Activated CD8-positive, alpha-beta T cell treated with anti-CD3 and anti-CD28 coated beads, Interleukin-2, amount 10 ng/mL, durations not matched to agents 7 days and 5 days (primary cell): ENCODE measurements at places on chromosomes 1 and 21. TPM values are rescaled to one million over a fixed set of nuclear protein-coding genes. Genes with fewer than 3 reads are reported as not detected.
A peak's percentile ranks its signal among the peaks of the same experiment; 100 is the strongest.

- DNase-seq, result no peak
Observed at GRCh38 chr1:203641503-203641890, 14.9 kb downstream of the ATP2B4 start.

The GUCA2B gene
- not detected for total RNA-seq

DNA sequence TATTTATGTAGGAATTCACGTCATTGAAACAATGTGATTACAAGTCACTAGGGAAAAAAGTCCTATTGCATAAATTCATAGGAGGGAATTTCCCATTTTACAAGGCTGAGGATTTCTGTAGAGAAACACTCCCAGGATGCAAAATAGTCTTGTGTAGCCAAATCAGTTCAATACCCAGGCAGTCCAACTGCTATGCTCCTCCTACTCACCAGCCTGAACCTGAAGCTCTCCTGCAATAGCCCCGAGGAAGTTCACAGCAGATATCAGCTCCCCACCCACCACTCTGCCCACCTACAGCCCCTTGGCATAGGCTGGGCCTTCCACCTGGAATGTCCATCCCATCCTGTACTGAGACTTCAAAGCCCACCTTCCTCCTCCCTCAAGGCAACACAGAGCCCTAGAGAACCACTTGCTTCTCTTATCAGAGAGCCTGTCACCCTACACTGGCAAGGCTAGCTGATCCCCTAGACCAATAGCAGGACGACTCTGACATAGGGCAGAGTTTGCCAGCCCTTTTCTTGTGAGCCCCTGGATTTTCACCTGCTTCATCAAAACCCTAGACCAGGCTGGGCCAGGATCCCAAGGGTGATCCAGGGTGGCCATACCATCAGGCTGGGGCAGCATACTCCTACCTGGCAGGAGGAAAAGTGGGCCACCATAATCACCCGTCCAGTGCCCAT lies 1.5 kb downstream of the LSS start:
- no peak for DNase-seq

The CD244 gene
- total RNA-seq, result 15.5 TPM

The CKS1B gene
- total RNA-seq, result 153 TPM

The KCNE2 gene
- not detected for total RNA-seq

DNA sequence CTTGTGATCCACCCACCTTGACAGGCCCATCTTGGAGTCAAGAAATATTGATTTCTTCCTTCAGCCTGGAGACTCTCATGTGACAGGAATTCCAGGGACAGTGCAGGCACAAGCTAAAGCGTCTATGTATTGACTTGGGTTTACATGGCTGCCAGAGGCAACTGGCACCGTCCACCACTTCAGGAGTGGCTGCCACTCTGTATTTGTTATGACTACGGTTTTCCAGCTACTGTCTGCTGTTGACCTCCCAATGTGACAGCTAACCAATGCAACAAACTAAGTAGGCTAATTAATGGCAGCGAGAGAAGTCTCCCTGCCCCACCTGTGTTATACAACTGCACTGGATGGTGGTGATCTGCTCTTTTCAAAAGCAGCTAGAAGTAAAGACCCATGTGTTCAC lies 56.9 kb downstream of the CD58 start:
- peak; percentile 20 for DNase-seq

The NECTIN4 gene
- not detected for total RNA-seq

GRCh38 chr1:6208723-6209660 lies 3.1 kb downstream of the RNF207 start:
- DNase-seq, result no peak

The CYP2J2 gene
- total RNA-seq, result 3.1 TPM

GRCh38 chr1:4510276-4510691 lies 144.1 kb upstream of the AJAP1 start:
- DNase-seq, result no peak

GRCh38 chr1:110595353-110595710 lies 10.8 kb downstream of the KCNA2 start:
- no peak for DNase-seq

GRCh38 chr1:215147024-215147423 lies 64.5 kb downstream of the KCNK2 start:
- no peak for DNase-seq

- no peak for DNase-seq
Observed at GRCh38 chr1:169699707-169700106, 11.7 kb downstream of the SELL start.

GRCh38 chr1:78360584-78360983 lies 130.2 kb upstream of the PTGFR start:
- DNase-seq, result no peak

DNA sequence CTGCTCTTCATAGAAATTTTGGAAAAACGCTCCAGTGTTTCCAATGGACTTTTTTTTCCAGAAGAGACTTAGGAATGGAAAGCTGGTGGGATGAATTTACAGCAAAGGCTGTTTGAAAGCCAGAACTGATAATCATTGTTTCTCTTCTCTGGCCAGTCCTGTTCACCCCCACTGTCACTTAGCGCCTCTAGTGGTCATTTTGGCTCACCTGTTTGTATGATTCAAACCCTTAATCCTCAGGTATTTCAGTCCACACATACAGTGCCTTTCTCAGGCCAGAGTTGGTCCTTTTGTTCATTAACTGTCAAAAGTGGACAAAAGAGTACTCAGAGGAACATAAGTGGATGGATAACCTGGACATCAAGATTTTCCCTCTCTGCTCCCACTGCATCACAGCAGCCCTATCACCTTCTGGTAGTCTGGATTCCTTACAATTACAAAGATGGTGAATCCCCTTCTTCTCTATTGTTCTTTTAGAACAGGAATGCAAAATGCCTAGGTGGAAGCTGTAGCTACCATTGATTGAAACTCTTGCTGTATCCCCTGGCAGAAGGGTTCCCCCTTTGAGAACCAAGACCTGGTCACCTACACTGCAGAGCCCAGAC lies 177.6 kb upstream of the OLFM3 start:
- DNase-seq, result peak; percentile 23

DNA sequence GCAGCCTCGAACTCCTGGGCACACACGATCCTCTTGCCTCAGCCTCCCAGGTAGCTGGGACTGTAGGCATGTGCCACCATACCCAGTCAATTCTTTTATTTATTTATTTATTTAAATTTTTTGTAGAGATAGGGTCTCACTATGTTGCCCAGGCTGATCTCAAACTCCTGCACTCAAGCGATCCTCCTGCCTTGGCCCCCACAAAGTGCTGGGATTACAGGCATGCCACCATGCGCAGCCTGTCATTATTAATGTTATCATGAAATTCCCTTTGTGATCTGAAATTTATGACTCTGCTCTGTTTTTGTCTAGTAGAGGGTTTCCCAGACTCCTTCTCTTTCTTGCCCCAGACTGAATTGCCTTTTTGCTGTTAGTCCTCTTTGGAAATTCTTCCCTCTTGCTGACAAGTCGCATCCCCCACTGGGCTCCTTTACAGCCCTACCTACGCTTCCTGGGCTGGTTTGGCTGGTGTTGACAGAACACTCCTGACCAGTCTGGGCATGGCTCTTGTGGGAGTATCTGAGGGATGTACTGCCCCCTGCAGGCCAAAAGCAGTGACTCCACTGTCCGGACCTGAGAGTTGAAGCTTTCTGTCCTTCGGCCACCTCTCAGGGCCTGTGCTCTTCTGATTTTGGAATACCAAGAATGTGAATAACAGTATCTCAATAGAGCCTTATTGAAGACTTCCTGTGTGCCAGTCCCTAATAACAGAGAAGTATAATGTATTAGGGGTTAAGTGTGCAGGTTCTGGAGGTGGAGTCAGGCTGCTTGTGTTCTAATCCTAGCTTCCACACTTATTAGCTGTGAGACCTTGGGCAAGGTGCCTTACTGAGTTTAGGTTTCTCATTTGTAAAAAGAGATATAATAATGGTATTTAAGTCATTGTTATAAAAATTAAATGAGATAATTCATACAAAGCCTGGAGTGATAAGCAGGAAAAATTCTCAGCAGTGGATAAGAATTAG lies 28.2 kb downstream of the TCEANC2 start:
- peak; percentile 74 for DNase-seq

The KLF17 gene
- total RNA-seq, result not detected

- no peak for DNase-seq
Observed at GRCh38 chr1:210736713-210737112, 397.2 kb downstream of the KCNH1 start.

DNA sequence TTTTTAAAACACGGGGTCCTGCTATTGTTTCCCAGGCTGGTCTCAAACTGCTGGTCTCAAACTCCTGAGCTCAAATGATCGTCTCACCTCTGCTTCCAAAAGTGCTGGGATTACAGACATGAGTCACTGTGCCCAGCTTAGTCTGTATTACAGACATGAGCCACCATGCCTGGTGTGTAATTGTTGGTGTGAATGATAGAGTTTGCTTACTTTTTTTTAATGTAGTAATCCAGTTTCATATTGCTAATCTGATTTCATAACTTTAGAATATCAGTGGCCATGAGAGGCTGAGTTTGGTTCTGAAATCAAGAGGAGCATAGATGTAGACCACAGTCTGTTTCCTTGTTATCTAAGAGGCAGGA lies 3.4 kb downstream of the EPB41 start:
- no peak for DNase-seq

The AKR7A3 gene
- total RNA-seq, result 0.61 TPM

DNA sequence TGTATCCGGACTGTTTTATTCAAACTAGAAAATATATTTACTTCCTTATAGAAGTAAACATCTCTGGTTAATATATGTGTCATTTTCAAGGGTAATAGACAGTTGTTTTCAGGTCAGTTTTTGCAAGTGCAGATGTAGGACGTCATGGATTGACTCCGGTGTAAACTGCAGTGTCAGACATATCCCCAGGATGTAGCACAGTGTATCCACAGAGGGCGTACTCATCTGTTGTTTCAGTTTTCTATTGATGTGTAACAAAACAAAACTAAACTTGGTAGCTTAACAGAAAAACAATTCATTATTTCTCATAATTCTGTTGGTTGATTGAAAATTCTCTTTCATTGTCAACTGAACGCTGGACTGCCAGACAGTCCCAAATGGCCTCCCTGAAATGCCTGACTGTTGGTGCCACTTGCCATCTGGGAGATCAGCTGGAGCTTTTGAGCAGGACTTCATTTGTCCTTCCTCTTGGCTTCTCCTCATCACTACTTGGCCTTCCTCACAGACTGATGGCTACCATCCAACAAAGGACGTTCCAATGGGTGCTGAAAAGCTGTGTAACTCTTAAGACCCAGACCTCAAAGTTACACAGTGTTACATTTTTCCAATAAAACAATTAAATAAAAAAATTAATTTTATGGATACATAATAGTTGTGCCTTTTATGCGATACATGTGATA lies 181.6 kb downstream of the NCAM2 start:
- DNase-seq, result no peak

GRCh38 chr1:56849750-56850149 lies 4.8 kb upstream of the C8A start:
- DNase-seq, result no peak
